ENCODE measurements at places on chromosomes 3 and 15.

- no peak for DNase-seq
These were observed 27.6 kb downstream of the CD200 start for GRCh38 chr3:112360561-112360960.

GRCh38 chr3:155602307-155602706, 142.6 kb downstream of the PLCH1 start:
- DNase-seq, result no peak

DNA sequence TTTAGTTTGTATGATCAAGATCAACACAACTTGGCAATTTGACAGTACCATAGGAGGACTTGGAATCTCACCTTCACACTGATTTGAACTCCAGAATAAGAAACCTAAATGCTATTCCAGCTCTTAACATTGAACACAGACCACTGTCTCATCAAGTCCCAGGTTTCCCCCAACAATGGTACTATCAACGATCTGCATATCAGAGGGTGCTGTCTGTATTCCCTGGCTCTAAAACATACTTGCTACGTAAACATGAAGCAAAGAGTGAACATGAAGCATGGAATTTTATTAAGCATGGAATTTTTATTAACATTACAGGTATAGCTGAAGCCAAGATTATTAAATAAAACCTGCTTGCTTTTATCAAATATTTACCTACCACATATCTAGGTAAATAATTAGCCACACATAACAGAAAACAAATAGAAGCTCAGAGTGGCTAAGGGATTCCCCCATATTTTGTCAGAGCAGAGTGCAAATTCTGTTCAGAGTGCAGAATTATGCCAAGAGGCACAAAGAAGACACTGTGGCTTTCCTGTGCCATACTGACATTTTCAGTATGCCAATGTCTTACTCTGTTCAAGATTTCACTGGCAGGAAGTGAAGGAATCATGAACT, 22.2 kb upstream of the RIOX2 start:
- no peak for DNase-seq

- no peak for DNase-seq
These were observed 1.4 kb downstream of the FOXP1 start for GRCh38 chr3:71582036-71582611.

GRCh38 chr15:71658827-71659729, 151.3 kb upstream of the NR2E3 start:
- DNase-seq, result no peak

DNA sequence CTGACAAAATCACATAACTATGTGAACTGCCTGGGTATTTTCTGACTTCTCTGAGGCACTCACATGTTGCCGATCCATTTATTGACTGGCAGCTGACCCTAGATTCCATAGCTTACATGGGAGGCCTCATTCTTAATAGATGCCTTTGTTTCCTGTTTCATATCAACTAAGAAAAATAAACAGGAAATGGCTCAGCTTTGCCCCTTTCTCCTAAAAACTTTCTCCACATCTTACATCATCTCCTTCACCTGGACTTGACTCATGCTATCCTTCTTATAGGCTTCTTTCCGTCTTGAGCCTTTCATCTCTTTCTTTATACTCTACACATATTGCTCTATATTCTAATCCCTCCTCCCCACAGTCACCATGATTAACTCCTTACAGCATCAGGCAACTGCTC, 38.0 kb downstream of the TXNRD3 start:
- no peak for DNase-seq

DNA sequence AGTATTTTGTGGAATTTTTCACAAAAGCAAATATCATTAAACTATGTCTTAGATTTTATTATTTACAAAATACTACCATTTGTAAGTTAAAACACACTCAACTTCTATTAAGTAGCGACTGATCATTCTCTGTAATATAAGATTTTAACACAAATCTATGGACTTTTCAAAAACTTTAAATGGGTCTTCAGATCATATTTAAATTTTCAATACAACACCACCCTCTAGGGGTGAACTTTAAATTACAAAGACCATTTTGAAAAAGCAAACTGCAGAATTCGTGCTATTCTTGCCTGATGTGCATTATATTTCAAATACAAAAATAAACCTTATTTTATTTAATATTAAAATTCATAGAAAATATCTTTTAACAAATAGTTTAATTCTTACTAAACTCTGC, 8.2 kb upstream of the VGLL4 start:
- DNase-seq, result no peak

GRCh38 chr15:57251941-57252340, 124.4 kb upstream of the CGNL1 start:
- no peak for DNase-seq

GRCh38 chr3:5186858-5187155, 700 bp upstream of the EDEM1 start:
- DNase-seq, result no peak

- no peak for DNase-seq
These were observed 29.5 kb downstream of the LINS1 start for GRCh38 chr15:100572362-100572983.

GRCh38 chr15:60814062-60814461, 335.1 kb upstream of the ICE2 start:
- DNase-seq, result no peak

DNA sequence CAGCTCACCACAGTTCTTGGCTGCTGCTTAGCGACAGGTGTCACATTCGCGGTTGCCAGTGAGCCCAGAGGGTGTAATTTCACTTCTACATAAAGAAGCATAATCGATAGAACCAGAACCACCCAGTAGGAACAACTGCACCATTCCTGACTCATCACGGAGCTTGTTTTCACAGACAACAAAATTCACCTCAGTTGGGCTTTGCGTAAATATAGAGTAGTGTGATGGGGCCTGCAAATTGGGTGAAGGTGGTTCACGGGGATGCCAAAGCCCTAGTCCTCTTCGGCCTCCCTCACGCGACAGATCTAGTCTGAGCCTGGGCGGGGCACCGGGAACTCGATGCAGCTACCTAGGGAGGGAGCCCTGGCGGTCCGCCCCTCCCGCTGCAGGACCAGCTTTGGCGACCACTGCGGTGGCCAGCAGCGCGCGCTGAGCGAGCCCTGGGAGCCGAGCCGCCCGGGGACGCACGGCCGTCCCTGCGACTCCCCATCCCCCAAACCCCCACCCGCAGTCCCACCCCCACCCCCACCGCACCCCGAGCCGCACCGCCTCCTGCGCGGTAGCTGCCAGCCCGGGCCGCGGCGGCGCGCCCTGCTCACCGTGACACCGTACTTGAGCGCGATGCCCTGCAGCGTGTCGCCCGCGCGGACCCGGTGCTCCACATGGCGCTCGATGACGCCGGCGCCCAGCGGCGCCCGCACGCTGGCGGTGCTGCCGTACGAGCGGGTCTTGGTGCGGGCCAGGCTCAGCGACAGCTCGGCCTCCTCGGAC, 519 bp downstream of the LYSMD2 start:
- DNase-seq, result no peak

GRCh38 chr3:12460127-12460526, 24.2 kb upstream of the TSEN2 start:
- no peak for DNase-seq

GRCh38 chr15:44136991-44137477, 58.0 kb downstream of the FRMD5 start:
- no peak for DNase-seq

GRCh38 chr15:63046917-63047760, 4.6 kb downstream of the TPM1 start:
- DNase-seq, result no peak

- no peak for DNase-seq
These were observed 39.6 kb downstream of the VPS13C start for GRCh38 chr15:62020576-62021160.

DNA sequence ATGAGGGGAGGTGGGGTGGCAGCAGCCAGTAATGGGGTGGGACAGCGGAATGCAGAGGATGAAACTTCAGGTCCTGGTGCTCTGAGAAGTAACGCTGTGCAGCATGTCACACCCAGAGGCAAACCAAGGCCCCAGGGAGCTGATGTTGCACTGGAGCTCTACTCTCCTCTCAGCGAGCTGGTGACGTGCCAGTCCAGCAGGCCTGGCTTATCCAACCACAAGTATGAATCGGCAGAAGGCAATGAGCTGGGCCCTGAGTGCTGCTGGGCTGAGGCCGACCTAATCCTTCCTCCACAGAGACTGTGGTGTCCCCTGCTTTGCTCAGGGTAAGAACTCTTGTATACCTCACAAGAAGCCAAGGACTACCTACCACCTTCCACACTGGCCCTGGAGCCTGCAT, 30.5 kb downstream of the CD86 start:
- no peak for DNase-seq

DNA sequence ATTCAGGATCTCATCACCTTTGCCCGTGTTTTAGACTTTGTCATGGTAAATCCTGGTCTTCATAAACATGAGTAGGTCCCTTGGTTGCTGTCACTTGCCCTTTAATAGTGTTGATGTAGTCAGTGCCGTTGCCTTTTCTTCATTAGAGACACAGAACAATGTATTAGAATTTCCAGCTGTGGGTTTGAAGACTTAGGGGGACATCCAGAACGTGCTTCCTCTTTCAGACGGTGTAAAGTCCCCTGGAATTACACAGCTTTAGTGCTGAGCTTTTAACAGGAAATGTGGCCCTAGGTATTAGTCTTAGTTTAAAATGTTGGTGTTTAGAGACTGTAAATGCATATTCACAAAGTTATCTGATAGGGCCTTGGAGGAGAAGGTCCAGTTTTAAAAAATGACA, 8.8 kb upstream of the LRCH3 start:
- no peak for DNase-seq

GRCh38 chr15:89328398-89329254, 6.0 kb downstream of the POLG start:
- DNase-seq, result no peak

GRCh38 chr15:68596691-68597090, 17.9 kb downstream of the CORO2B start:
- DNase-seq, result no peak
